DMS79 treated with DMSO at 0.1 percent for 48 hours (cell line): ENCODE measurements at places on chromosomes 16 and 17.

DNA sequence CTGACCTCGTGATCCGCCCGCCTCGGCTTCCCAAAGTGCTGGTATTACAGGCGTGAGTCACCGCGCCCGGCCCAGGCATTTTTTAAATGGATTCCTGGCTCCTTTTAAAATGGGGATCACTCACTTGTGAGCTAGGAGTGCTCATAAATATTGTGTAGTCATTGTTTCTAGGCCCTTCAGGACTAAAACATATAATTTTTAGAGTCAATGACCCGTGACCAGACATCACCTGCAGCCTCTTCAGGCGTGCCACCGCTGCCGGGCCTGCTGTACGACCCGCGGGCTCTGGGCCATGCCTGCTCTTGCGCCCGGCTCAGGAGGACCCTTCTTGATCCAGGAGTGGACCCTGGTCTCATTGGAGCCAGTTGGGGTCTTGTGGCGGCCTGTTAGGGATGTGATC lies 30.8 kb downstream of the EFCAB5 start:
- peak; percentile 66 for DNase-seq

DNA sequence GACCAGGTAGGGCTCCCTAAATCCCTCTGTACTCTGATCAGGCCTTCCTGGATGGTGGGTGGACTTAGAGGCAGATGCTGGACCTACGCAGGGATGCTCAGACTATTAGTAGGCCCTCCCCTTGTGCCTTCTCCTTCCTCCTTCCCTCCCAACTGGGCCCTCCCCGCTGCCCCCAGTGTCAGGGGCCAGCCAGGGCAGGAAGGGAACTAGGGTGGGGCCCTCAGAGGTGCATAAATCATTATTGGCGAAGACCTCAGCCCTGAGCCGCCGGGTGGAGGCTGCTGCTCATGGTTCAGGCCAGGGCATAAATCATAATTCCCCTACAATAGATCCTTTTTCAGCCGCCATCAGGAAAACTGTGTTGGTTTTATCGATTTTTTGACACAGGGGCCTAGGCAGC lies 81.4 kb downstream of the MRM1 start:
- DNase-seq, result no peak

GRCh38 chr17:1108478-1108764 lies 71.4 kb downstream of the ABR start:
- peak; percentile 9 for DNase-seq

DNA sequence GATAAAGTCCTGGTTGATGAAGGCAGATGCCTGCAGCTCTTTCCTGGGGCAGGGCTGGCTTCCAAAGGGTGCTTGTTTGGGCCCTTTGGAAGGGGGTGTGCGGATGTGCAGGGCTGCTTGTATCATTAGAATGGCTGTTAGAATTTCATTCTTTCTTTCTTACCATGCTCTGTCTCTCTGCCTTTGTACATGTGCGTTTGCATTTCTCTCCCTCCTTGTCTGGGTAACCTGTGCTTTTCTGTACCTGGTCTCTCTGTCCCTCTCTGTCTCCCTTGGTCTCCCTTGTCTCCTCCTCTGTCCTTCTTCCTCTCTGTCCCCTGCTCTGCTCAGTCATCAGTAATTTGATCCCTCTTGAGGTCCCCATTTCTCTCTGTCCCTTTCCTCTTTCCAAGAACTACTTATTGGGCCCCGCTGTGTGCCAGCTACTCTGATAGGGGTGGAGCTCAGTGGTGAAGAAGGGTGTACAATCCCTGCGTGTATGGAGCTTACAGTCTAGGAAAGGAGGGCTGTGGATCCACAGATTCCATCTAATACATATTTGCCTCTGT lies 69.3 kb downstream of the PLCG2 start:
- DNase-seq, result no peak

DNA sequence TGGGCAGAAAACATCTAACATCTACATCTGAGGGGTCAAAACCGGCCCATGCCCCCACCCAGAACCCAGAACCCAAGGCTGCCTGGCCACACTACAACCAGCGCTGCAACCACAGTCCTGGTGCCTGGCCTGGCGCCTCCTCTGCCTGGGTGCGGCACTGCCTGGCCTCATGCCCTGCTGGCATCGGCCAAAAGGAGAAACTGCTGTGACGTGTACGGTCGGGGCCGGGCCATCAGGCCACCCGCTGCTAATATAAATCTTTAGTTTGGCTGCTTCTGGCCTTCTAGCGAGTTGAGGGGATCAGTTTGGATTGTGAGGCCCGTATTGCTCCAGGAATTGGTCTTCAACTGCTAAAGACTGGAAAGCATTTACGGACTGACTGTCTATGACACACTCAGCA lies 22.8 kb downstream of the TMEM204 start:
- DNase-seq, result no peak

DNA sequence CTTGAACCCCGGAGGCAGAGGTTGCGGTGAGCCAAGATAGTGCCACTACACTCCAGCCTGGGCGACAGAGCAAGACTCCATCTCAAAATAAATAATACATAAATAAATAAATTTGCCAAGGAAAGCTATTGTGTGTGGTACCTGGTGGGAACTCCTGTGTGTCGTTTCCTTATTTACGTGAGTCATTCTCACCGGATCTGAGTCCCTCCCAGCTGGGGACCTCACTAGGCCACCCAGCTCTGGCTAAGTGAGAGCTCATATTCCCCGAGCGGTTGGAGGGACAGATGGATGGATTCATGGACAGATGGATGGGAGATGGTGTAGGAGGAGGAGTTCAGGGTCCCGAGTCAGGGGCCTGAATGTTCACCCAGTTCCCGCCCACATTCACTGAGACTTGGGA lies 22.9 kb upstream of the C1QL1 start:
- no peak for DNase-seq

DNA sequence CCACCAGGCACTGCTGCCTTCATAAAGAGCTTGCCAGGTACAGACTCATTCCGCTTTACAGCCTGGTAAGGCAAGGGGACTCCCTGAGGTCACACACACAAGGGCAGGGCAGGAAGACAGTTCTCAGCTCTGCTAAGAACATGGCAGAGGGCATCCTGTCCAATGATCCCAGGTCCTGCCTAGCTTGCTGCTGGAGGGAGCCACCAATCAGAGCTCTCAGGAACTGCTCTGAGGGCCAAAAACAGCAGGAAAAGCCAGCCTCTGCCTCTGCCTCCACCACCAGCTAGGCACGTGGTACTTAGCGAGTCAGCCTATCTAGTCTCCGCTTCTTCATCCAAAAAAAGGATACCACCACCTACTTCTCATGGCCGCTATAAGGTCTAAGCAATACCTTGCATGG lies 66.1 kb downstream of the GTF3C1 start:
- no peak for DNase-seq

DNA sequence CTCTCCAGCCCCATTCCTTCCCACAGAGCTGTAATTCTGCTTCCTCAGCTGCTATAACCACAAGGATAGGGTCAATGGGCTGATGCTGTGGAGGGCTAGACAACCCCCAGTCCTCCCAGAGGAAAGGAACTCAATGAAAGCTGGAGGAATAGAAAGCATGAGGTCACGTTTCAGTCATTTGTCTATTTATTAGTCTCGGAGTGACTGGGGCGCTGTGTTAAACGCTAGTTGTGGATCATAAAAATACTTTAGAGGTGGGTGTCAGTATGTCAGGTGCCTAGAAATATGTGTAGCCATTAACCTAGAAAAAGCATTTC lies 787 bp upstream of the CCL3L1 start:
- DNase-seq, result no peak

DNA sequence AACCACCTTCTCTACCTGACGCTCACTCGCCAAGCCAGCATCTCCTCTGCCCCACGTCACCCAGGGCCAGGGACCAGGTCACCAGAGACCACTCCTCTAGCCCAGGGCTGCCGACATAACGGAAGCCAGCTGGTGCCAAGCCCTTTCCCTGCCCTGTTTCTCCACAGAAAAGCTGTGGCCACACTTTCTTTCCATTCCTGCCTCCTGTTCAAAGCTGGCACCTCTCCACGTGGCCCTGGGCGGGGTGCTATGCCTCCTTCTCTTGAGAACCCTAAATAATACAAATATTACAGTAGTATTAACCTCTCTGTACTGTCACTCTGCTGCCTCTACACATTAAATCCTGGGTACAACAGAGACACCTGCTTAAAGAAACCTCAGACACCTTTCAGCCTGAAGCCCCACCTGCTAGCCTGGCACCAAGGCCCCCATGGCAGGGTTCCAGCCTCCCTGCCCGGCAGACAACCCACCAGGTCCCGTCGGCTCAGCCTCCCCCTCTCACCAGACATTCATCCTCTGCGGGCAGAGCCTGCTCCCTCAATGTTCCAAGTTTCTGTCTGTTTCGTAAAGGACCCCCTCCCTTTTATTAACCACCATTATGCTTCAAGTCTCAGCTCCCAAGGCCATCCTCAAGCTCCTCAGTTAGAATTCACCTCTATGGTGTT lies 62.3 kb downstream of the TIMM22 start:
- DNase-seq, result no peak

- DNase-seq, result peak; percentile 1
These were observed 23.5 kb downstream of the USP36 start for GRCh38 chr17:78817123-78817522.

- DNase-seq, result no peak
These were observed 34.7 kb upstream of the HNF1B start for GRCh38 chr17:37779554-37779953.

- no peak for DNase-seq
These were observed 59.8 kb downstream of the CDH11 start for GRCh38 chr16:65061935-65062518.
